ENCODE measurements at places on chromosomes 1 and 21.

- DNase-seq: peak; percentile 84
Measured at GRCh38 chr1:208177656-208178055, 66.5 kb downstream of the PLXNA2 start.

- no peak for DNase-seq
Measured at GRCh38 chr1:76830373-76830772, 36.9 kb upstream of the ST6GALNAC5 start.

GRCh38 chr1:61056573-61057439 is 25.6 kb upstream of the NFIA start:
- DNase-seq: peak; percentile 20

DNA sequence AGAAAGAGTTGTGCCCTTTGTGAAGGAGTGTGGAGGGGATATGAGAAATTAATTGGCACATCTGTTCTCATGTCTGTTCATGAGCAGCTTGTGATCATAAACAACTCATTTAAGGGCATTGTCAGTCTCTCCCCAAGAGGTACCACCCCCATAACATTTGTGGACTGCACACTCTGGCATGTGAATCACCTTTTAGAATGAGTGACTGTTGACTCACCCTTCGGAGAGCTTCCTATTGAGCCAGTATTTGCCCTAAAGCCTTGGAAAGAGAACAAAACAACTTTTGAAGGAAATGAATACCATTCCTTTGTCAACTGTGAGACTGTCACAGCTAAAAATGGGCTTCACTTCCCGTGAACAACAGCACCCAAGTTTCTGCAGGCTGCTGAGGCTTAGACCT is 27.5 kb upstream of the MYSM1 start:
- DNase-seq: no peak

GRCh38 chr1:154784924-154785531 is 85.1 kb downstream of the KCNN3 start:
- DNase-seq: no peak

DNA sequence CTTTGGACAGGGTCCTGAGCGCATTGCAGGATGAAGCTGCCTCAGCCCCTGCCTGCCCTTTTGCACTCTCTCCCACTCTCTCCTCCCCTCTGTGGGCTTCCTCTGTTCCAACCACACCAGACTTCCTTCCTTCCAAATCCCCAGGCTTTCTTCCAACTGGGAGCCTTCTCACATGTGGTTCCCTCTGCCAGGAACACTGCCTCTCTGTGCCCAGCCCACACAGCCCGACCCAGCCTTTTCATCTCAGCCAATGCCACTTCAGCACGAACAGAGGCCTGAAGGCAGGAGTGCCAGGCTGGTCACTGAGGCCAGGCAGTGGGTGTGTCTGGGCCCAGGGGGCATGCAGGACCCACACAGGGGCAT is 5.9 kb downstream of the SELENON start:
- DNase-seq: no peak

DNA sequence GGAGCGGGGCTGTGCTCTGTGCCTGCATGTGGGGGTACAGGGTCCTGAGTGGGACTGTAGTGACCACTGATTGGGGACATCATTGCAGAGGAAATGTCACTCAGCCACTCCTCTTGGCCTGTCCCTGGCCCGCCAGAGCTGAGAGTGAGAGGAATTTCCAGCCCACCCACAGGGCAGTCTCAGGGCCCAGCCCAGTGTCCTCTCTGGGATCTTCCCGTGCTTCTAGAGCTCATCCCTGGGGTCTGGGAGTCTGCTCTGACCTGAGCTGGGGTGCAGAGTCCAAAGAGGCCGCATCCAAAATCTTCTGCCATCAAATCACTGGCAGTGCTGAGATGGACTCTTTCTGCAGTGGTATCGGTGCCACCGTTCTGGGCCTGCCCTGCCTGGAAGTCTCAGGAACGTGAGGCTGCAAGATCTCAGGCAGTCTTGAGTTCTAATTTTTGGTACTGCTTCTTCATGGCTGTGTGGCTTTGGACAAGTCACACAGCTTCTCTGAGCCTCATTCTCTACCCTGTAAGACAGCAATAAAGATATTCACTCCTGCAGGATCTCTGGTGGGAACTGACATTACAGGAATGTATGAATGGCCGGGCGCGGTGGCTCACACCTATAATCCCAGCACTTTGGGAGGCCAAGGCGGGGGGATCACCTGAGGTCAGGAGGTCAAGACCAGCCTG is 100.8 kb upstream of the TARDBP start:
- no peak for DNase-seq

DNA sequence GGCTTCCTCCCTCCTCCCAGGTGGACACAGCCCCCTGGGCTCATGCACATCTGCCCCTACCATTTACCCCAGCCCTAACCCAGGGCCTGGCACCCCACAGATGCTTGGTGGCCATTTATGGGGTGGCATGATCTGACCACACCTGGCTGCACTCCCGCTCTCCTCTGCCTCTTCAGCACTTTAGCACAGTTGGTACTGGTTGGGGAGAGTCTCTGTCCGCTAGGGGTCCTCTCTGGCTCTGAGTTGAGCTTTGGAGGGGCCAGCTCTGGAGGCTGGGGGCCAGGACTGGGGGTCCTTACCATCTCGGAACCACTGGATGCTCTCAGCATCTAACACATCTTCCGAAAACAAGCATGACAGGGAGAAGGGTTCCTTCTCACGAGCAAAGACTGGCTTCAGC is 17.4 kb downstream of the MYOM3 start:
- DNase-seq: no peak

GRCh38 chr1:93851327-93851712 is 27.7 kb downstream of the DNTTIP2 start:
- no peak for DNase-seq

- DNase-seq: no peak
Measured at GRCh38 chr1:26084091-26084561, 16.7 kb upstream of the TRIM63 start.

DNA sequence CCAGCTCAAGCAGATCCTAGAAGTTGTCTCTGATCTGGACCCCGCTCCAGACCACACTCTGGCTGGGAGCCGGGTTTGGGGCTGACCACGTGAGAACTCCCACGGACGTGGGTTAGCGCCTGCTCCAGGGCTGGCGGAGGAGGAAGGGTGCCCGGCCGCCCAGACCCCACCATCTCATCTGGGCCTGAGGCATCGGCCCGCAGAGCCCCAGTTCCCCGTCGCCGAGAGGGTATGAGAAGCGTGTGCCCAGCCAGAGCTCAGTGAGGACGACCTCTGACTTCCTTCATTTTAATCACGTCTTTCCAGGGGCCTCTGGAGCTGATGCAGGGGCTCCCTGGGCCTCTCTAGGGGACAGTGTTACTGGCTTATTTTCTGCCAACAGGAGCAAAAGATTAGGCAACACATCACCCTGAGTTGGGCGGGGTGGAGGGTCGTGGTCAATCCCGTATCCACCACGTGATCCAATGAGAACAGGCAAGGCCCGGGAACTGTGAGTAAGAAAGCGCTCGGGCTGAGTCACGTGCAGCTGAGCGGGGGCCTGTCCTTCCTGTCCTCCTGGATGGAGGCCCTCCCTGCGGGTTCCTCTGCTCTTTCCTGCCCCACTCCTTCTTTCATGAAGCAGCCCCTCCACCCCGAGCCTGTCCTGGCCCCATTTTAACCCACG is 81.1 kb downstream of the SIK1 start:
- DNase-seq: no peak

DNA sequence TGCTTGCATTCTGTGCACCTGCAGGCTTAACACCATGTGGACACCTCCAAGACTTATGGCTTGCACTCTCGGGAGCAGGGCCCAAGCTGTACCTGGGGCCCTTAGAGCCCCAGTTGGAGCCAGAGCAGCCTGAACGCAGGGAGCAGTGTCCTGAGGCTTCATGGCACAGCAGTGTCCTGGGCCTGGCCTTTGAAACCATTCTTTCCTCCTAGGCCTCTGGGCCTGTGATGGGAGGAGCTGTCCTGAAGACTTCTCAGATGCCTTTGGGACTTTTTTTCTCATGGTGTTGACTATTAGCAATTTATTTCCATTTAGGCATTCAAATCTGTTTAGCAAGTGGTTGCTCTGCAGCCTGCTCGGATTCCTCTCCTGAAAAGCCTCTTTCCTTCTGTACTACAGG is 11.0 kb downstream of the RPTN start:
- DNase-seq: no peak

DNA sequence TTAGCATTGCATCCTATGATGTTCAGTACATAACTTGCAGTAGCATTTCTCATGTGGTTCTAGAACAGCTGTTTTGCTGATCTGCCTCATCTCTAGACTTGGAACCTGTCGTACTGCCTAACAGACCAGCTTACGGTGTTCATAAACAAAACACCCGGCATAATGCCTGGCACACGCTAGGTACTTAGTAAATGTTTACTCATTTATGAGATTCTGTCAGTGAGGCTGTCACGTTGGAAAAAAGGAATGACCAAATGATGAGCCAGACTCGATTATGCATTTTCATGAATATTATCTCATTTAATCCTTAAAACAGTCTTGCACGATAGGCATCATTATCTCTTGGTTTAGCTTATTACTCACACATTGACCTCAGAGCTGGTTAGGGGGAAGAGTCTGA is 46.4 kb downstream of the CACHD1 start:
- DNase-seq: no peak

DNA sequence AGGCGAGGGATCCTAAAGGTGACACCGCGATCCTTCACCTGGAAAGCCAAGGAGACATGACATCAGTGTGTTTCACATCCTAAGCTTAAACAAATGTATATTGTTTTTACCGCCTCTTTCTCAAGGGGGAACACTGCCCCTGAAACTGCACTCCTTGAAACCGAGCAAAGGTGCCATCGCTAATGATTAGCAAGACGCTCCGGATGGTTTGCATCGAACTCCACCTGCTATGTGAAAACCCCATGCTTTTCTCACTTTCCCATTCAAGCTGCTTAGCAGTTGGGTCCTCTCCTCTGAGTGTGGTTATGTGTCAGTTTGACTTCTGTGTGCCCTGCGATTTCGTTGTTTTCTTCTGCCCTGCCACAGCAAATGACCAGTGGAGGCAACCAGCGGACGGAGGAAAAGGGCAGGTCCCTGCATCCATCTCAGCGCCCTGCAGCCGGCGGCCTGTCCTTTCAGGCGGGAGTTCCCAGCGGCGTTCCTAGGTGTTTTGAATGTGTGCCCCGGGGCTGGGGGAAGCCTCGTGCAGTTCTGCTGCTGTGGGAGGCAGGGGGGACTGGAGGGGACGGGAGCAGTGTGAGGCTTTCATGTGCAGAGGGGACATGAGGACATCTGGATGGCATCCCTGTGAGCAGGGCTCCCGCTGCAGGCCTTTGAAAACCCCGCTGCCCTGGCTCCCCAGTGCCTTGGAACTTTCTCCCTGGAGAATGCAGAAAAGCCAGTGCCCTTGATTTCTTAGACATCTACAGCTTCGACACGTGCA is 16.1 kb downstream of the ZBTB18 start:
- DNase-seq: no peak

DNA sequence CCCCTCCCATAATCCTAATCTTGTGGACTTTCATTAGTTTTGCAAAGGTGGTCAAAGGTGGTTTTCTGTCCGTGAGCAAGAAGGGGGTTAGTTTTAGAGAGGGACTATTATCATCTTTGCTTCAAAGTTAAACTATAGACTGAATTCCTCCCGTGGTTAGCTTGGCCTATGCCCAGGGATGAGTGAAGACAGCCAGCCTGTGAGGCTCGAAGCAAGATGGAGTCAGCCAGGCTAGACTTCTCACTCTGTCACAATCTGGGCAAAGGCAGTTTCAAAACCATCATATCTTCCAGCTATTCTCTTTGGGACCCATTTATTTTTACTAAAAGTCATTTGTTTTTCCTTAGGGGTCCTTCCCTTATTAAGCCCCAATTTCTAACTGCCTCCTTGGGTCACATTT is 12.9 kb upstream of the ENO1 start:
- no peak for DNase-seq

DNA sequence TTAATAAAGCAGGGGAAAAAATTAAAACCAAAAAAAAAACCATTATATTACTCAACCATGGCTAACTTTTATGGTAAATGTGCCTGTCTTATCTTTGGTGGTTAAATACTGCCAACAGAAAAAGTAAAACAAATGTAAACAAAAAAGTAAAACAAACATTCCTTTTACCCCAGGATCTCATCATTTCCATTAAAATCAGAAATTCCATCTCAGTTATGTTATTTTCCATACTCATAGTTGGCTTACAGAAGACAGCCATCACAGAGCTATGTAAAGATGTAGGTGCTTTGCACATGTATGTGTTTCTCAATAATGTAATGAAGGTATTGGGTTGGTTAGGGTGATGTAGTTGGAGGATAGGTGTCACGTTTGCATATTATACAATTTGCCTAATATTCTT is 185.0 kb downstream of the KCNK2 start:
- DNase-seq: no peak

All from NCI-H187 treated with DMSO at 0.1 percent for 48 hours (cell line).